ENCODE measurements at places on chromosomes 2 and 18.
A peak's percentile ranks its signal among the peaks of the same experiment; 100 is the strongest.

- DNase-seq = no peak
These were observed 607 bp downstream of the LAMA3 start for GRCh38 chr18:23689616-23690504.

DNA sequence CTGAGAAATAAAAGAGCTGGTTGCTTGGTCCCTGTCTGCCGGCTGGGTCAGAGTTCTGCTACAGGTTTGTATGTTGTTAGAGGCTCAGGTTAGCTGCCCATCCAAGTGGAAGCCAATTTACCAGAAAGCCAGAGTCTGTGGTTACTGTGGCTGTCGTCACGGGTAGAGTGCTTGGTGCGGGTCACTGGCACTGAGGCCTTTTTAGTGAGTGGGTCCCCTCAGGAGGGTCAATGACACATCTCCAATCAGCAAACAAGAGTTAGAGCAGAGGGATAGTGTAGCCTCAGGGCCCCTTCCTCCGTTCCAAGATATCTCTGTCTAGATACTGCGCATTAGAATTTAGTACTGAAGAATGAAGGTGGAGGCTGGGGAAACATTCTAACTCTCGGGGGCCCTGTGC, 41.2 kb downstream of the CTIF start:
- DNase-seq = no peak

DNA sequence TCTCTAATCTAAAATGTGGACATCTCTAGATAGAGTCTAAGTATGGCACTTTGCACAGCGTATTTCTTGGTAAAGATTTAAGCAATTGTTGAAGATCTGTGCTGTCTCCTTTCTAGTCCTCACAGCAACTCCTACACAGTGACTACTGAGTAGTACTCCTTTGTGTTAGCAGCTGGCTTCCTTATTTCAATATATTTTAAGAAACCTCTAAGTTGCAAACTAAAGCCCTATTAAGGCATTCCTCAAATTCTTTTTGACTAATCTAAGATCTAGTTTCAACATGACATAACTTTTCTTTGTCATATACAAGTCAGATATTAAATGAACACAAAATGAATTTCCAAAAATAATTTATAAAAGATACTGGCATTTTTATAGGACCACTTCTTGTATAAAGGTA, 121.8 kb upstream of the DNAJC10 start:
- DNase-seq = no peak

GRCh38 chr18:36783792-36784191, 45.0 kb downstream of the TPGS2 start:
- DNase-seq = no peak

- DNase-seq = no peak
These were observed 37.3 kb downstream of the CYRIA start for GRCh38 chr2:16628314-16628713.

DNA sequence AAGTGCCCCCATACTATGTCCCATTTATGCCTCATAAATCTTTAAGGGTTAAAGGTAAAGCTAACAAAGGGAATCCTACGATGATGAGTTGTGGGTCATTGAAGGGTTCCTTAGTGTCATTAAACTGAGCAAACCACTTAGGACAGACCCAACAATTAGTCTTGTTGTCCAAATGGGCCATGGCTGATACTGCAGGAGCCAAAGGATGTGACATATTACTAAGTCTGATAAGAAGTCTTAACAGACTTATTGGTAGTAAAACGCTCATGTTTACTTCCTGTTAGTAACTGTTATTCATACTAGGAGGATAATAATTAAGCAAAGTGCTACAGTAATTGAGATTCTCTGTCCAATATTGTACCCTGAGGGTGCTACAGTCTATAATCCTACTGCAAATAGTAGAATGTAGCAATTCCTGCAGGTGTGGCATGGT, 96.8 kb downstream of the PTPN4 start:
- DNase-seq = no peak

GRCh38 chr18:48134609-48135008, 204.2 kb upstream of the SMAD2 start:
- DNase-seq = no peak

DNA sequence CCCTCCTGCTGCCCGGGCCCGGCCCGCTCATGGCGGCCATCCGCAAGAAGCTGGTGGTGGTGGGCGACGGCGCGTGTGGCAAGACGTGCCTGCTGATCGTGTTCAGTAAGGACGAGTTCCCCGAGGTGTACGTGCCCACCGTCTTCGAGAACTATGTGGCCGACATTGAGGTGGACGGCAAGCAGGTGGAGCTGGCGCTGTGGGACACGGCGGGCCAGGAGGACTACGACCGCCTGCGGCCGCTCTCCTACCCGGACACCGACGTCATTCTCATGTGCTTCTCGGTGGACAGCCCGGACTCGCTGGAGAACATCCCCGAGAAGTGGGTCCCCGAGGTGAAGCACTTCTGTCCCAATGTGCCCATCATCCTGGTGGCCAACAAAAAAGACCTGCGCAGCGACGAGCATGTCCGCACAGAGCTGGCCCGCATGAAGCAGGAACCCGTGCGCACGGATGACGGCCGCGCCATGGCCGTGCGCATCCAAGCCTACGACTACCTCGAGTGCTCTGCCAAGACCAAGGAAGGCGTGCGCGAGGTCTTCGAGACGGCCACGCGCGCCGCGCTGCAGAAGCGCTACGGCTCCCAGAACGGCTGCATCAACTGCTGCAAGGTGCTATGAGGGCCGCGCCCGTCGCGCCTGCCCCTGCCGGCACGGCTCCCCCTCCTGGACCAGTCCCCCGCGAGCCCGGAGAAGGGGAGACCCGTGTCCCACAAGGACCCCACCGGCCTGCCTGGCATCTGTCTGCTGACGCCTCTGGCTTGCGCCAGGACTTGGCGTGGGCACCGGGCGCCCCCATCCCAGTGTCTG, 767 bp downstream of the RHOB start:
- DNase-seq = peak; percentile 9

- DNase-seq = no peak
These were observed 92.5 kb upstream of the MAP2 start for GRCh38 chr2:209331291-209331844.

DNA sequence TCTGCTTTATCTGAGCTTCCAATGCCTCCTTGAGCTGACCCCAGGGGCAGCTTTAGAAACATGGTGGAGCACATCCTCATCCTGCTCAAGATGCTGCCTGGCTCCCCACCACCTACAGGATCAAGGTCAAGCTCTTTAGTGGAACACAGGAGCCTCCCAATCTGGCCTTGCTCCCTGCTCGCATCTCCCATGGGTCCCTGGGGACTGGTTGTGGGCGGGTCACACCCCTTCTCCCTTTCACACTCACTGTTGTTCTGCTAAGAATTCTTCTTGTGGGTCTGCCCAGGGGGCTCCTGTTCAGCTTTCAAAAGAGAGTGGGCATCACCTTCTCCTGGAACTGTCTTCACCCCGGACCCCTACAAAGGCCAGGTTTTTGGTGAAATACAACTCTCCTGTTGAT, 8.4 kb upstream of the NT5DC4 start:
- no peak for DNase-seq

GRCh38 chr2:98295721-98296414, 50.4 kb upstream of the CNGA3 start:
- DNase-seq = no peak

Data from cerebellar nuclear complex (tissue), 1 donor.